ENCODE measurements at places on chromosomes 5 and 9. TPM values are rescaled to one million over a fixed set of nuclear protein-coding genes. Genes with fewer than 3 reads are reported as not detected.

Gene TNFSF8
- total RNA-seq: 42.3 TPM

Gene ZNF300
- total RNA-seq: 2.4 TPM

Gene CDX1
- not detected for total RNA-seq

Gene NEURL1B
- total RNA-seq: 0.19 TPM

- H3K4me1 ChIP-seq: no peaks in the 10 kb centered on the region
- no peak overlapping the region for H3K4me3 ChIP-seq
- no peak overlapping the region for H3K27ac ChIP-seq
- H3K27me3 ChIP-seq: no peaks in the 10 kb centered on the region
- DNase-seq: no peak
- no peaks in the 10 kb centered on the region for H3K36me3 ChIP-seq
Observed at GRCh38 chr5:158606233-158606632, 493.5 kb downstream of the EBF1 start.

DNA sequence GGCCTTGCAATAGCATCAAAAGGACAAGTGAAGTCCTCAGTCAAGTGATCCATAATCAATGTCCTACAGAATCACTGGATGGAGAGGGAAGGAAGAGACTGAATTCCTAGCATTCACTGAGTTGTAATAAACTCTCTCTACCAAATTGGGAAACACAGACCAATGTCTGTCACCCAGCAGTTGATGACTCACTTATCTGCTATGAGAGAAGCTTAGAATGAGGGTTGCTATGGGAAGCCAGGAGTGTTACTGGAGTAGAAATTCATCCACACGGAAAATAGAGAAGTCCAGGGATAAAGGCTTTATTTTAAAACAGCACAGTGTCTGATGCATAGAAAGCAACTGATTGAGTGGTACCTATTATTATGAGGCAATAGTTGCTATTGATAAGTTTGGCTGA is 407.4 kb downstream of the BRINP1 start:
- H3K4me1 ChIP-seq: no peaks in the 10 kb centered on the region
- no peak overlapping the region for H3K4me3 ChIP-seq
- DNase-seq: no peak

GRCh38 chr9:120932086-120932823 is 5.7 kb upstream of the TRAF1 start:
- DNase-seq: no peak
- no peaks in the 10 kb centered on the region for H3K27me3 ChIP-seq
- peaks cover 88% of the 10 kb centered on the region for H3K4me1 ChIP-seq
- H3K36me3 ChIP-seq: peaks cover 6% of the 10 kb centered on the region
- H3K27ac ChIP-seq: peak overlapping the region; percentile 97

DNA sequence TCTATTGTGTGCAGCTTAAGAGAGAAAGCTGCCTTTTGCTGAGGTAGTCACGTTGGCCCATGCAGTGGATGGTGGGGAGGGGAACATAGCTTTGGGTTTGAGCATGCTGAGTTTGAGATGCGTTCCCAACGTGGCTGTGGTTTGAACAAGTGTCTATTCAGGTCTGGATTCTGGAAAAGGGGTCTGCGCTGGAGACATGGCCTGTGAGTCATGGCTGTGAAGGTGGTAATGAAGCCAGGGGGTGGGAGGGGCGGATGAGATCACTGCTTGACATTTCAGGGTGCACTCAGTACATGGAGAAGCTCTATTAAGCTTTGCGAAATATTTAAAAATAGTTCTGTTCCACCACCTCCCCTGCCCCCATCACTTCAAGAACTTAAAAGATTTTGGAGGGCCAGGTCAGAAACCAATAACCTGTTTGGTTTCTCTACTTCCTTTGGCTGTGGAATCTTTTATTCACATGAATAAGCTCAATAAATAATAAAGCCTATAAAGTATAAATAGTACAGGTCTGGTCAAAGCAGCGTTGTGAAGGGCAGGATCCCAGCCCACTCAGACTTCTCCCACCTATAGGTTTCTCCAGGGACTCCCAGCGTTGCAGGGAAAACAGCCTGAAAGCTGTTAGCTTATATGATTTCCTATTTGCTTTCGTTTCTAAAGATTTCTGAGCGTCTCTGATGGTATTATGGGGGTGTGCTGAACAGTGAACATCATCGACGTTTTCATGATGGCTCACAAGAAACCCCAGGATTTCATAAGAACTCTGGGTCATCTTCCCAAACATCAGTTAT is 189.9 kb downstream of the NSG2 start:
- no peak overlapping the region for H3K4me3 ChIP-seq
- no peaks in the 10 kb centered on the region for H3K4me1 ChIP-seq
- no peak for DNase-seq
- H3K27ac ChIP-seq: no peak overlapping the region
- peaks cover 20% of the 10 kb centered on the region for H3K27me3 ChIP-seq

DNA sequence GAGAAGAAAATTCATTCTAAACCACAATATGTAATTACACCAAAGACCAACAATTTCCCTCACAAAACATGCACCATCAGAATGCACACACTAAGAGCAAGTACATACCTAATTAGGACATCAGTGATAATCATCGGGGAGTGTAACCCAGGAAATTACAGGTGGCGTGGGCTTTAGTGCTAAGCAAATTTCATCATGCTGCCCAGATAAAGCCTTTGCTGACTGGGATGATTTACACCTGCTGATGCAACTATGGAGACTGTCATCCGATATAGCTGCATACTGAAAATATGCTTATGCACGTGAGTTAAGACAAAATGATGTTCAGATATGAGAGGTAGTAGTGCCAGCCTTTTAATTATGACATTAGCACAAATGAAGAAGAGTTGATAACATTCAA is 123.2 kb downstream of the DCP2 start:
- DNase-seq: no peak
- H3K36me3 ChIP-seq: no peaks in the 10 kb centered on the region
- no peaks in the 10 kb centered on the region for H3K27me3 ChIP-seq
- no peak overlapping the region for H3K4me3 ChIP-seq

DNA sequence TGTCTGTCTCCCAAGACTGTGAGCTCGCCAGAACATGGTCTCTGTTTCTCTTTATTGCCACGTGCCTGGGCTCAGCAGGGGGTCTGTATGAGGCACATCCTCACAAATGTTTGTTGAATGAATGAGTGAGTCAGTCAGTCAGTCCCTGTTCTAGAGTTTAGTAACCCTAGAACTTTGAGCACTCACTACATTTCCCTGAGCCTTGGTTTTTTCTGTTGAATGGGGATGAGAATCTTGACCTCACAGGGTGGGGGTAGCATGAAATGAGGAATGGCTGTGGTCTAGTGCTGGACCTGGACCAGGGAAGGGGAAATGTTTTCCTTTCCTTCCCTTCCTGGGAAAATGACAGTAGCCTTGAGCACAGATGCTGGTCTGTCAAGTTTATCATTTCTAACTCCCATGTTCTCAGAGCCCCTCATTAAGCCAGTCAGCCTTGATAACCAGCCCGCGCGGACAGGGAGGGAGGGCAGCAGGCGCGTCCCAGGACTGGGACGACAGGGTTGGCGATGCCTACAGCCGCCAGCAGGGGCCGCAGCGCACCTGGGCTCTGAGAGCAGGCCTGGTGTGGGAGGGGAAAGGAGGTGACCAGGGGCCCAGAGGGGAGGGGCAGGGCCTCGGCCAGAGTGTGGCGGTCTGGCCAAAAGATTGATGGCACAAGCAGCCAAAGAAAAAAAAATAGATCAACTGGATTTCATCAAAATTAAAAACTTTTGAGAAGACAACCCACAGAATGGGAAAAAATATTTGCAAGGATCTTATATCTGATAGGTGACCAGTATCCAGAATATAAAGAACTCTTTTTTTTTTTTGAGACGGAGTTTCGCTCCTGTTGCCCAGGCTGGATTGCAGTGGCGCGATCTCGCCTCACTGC is 24.1 kb upstream of the WNK2 start:
- H3K36me3 ChIP-seq: peaks cover 2% of the 10 kb centered on the region
- peaks cover 26% of the 10 kb centered on the region for H3K4me1 ChIP-seq
- H3K4me3 ChIP-seq: no peak overlapping the region
- no peak overlapping the region for H3K27ac ChIP-seq

- H3K36me3 ChIP-seq: no peaks in the 10 kb centered on the region
- no peaks in the 10 kb centered on the region for H3K4me1 ChIP-seq
- H3K27me3 ChIP-seq: peaks cover 7% of the 10 kb centered on the region
- no peak overlapping the region for H3K27ac ChIP-seq
- H3K4me3 ChIP-seq: no peak overlapping the region
Observed at GRCh38 chr5:6202149-6202967, 176.0 kb downstream of the MED10 start.

DNA sequence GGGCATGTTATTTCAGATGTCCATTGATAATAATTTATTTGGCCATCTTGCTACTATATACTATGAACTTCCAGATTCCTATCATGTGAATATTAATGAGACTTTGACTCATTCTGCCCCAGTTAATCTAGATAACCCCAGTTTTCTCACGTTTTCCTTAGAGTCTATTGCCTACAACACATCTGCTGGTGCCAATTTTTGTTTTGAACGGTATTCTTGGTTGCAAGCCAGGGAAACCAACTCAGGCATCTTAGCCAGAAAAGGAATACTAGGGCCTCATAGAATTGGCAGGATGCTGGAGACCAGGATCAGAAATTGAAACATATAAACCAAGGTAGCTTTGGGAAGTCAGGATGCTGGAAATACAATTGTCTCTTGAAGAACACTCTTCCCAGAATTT is 28.0 kb upstream of the NPR3 start:
- H3K4me3 ChIP-seq: no peak overlapping the region
- no peaks in the 10 kb centered on the region for H3K4me1 ChIP-seq
- no peak for DNase-seq
- H3K27ac ChIP-seq: no peak overlapping the region

GRCh38 chr9:129414993-129415941 is 205.6 kb downstream of the C9orf50 start:
- peaks cover under 1% of the 10 kb centered on the region for H3K36me3 ChIP-seq
- H3K4me1 ChIP-seq: peaks cover 22% of the 10 kb centered on the region
- H3K27ac ChIP-seq: peak overlapping the region; percentile 94
- H3K27me3 ChIP-seq: no peaks in the 10 kb centered on the region
- no peak for DNase-seq

DNA sequence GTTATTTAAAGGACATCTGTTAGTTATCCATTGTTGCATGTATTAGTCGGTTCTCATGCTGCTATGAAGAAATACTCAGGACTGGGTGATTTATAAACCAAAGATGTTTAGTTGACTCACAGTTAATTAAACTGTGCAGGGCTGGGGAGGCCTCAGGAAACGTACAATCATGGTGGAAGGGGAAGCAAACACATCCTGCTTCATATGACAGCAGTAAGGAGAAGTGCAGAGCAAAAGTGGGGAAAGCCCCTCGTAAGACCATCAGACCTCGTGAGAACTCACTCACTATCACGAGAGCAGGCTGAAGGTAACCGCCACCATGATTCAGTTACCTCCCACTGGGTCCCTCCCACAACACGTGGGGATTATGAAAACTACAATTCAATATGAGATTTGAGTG is 2064.1 kb downstream of the MAT2B start:
- H3K4me1 ChIP-seq: no peaks in the 10 kb centered on the region
- no peak overlapping the region for H3K4me3 ChIP-seq
- H3K27me3 ChIP-seq: no peaks in the 10 kb centered on the region
- no peak overlapping the region for H3K27ac ChIP-seq
- DNase-seq: no peak

Data from activated CD4-positive, alpha-beta T cell treated with anti-CD3 and anti-CD28 coated beads for 36 hours (primary cell).